ENCODE measurements at places on chromosomes 1 and 21. TPM values are rescaled to one million over a fixed set of nuclear protein-coding genes. Genes with fewer than 3 reads are reported as not detected.

GRCh38 chr1:12173631-12174121, 6.9 kb downstream of the TNFRSF1B start:
- peak; percentile 70 for DNase-seq

- DNase-seq = no peak
These were observed 5.9 kb downstream of the C1orf226 start for GRCh38 chr1:162387226-162388082.

RNU1-3 gene
- not detected for polyA plus RNA-seq

DNA sequence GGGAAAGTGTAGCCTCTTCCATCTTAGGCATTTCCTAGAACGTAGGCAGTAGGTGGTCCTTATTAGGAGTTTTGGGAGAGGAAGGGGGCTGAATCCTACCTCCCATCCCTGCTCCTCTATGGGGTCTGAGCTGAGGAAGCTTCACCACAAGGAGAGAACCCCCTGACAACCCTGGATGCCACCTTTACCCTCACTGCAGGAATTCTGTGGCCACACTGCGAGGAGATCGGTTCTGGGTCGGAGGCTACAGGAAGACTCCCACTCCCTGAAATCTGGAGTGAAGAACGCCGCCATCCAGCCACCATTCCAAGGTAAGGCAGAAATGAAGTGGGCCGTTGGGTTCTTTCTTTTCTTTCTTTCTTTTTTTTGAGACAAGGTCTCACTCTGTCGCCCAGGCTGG, 1.5 kb downstream of the MX1 start:
- no peak for DNase-seq

ADCY10 gene
- 0.19 TPM for polyA plus RNA-seq

FTCD gene
- polyA plus RNA-seq = 0.17 TPM

DNA sequence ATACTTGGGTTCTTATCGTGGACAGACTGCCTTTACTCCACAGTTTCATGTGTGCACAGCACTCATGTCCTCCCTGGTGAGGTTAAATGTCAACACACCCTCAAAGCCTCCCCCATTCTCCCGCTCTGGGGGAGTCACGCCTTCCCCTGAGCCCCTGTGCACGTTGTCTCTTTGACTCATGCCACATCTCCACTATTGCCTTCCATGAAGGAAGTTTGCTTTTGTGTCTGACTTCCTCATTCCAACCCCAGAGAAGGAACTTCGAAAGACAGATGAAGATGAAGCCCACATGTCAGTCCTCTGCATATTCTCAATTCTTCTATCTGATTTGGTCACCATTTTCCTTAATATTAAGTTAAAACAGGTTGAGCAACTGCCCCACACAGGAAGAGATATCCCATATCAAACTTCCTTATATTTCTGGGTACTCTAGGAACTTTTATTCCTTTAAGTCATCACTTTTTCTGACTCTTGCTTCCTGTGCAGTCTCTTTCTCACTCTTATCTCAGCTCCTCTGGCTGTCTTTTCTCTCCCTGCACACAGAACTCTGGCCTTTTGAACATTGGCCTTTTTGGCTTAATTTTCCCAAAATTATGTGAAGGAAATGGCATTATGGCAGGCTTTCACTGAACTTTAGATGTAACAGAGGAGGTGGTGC, 41.5 kb downstream of the C4BPA start:
- no peak for DNase-seq

DNA sequence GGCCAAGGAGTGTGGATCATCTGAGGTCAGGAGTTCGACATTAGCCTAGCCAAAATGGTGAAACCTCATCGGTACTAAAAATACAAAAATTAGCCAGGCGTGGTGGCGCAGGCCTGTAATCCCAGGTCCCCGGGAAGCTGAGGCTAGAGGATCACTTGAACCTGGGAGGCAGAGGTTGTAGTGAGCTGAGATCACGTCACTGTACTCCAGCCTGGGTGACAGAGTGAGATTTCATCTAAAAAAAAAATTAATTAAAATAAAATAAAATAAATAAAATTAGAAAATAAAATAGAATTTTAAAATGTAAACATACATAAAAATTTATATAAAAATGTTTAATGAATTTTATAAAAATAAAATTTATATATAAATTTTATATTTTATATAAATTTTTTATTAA, 5.8 kb upstream of the VPS26C start:
- no peak for DNase-seq

APH1A gene
- polyA plus RNA-seq = 97.8 TPM

GRCh38 chr21:43031121-43031619, 44.5 kb downstream of the CBS start:
- DNase-seq = no peak

BTBD8 gene
- 0.67 TPM for polyA plus RNA-seq

SELP gene
- 2.3 TPM for polyA plus RNA-seq

- DNase-seq = no peak
These were observed 22.9 kb downstream of the SMAP2 start for GRCh38 chr1:40396420-40396819.

DNA sequence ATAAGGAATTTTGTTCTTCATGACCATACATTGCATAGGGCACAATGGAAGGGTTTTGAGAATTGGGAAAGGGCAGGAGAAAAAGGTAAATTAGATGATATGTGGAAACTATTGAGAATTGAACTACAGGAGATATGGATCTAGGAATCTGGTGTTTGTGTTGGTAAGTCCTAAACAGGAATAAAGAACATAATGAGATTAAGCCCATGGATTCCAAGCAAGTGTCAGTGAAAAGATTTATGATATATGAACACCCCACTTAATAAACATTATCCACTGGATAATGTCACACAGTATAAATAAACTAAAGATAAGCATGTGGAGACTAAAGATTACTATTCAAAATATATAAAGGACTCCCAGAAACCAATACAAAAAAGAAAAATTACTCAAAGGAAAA, 98.2 kb downstream of the TNFSF18 start:
- DNase-seq = no peak

DNA sequence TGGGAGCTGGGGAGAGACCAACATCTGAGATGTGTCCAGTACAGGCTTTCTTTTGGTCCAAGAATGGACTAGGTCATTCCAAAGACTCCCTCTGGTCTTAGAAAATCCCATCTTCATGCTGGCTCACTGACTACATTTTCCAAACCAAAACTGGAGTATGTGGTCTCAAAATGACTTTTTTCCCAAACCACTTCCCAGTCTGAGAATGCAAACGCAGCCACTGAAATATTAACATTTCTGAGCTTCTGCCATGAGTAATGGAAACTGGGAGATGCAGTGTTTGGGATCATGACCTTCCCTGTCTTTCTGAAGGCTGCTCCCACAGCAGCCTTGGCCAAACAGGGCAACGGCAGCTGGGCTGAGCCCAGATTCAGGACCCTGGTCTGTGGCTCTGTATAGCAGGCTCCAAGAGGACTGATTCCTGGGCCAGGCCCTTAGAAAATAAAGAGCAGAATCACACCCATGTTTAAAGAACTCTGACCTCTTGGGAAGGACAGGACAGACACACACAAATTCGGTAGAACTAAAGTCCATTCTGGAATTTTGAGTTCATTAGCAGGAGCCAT, 62.1 kb upstream of the CNTN2 start:
- DNase-seq = no peak

GRCh38 chr1:39491146-39491921, at the start of gene BMP8A:
Gene BMP8A (plus strand): TSS chr1:39491636. CDS start chr1:39491992, 356 bp downstream.
- peak; percentile 69 for DNase-seq

DNA sequence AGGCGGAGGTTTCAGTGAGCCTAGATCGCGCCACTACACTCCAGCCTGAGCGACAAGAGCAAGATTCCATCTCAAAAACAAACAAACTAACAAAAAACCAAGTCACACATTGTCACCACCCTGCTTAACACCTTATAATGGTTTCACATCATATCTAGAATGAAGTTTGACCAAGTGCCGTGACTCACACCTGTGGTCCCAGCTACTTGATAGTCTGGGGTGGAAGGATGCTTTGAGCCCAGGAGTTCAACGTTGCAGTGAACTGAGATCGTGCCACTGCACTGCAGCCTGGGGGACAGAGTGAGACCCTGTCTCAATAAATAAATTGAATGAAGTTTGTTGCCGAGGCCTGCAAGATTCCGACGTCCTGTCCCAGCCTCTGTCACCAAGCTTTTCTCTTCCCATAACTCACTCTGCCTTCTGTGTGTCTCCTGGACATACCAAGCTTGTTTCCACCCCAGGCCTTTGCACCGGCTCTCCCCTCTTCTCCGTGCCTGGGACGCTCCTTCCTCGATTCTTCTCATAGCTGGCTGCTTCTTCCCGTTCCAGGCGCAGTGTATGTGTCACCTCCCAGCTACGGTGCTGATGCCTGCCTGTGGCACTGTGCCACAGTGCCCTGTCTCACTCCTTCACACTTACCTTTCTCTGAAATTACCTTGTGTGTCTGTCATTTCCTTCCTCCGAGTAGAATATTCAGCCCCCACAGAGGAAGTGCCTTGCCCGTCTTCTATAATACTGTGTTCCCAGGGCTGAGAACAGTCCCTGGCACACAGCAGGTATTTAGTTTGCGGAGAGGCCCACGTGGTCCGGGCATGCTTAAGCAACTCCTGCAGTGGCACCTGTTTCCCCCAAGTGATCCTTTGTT, 3.8 kb upstream of the SELENON start:
- no peak for DNase-seq

- DNase-seq = peak; percentile 76
These were observed 67.3 kb downstream of the LAMC1 start for GRCh38 chr1:183090391-183091006.
